ENCODE measurements at places on chromosomes 11 and 22.

GRCh38 chr11:117559698-117560097 is 232.0 kb downstream of the CEP164 start:
- no peak for DNase-seq

DNA sequence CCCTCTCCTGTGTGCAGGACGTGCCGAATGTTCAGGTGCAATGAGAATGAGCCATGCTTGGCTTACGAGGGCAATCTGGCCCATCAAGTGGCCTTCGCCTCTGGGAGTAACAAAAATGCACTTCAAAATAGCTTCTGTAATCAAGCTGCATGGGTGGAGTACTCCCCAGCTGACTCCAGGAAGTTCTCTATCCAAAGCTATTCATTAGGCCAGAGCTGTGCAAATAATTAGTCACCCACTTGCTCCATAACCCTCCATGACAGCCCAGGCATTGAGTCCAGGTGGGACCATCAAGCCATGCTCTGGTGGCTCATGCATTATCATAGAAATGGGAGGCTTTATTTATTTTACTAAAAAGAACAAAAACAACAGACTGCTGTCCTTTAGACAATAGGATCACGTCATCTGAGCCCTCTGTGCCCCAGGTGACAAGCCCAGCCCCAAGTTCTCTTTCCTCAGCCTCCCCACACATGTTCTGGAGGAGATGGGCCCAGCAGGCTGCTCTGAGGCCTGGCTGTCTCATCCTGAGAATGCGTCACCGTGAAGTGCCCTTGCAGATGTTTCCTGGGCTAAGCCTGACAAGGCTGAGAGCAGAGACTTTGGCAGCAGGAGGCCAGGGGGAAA is 244.7 kb downstream of the ETS1 start:
- DNase-seq, result peak; percentile 75

- DNase-seq, result no peak
Observed at GRCh38 chr11:21295508-21295907, 626.1 kb downstream of the NELL1 start.

DNA sequence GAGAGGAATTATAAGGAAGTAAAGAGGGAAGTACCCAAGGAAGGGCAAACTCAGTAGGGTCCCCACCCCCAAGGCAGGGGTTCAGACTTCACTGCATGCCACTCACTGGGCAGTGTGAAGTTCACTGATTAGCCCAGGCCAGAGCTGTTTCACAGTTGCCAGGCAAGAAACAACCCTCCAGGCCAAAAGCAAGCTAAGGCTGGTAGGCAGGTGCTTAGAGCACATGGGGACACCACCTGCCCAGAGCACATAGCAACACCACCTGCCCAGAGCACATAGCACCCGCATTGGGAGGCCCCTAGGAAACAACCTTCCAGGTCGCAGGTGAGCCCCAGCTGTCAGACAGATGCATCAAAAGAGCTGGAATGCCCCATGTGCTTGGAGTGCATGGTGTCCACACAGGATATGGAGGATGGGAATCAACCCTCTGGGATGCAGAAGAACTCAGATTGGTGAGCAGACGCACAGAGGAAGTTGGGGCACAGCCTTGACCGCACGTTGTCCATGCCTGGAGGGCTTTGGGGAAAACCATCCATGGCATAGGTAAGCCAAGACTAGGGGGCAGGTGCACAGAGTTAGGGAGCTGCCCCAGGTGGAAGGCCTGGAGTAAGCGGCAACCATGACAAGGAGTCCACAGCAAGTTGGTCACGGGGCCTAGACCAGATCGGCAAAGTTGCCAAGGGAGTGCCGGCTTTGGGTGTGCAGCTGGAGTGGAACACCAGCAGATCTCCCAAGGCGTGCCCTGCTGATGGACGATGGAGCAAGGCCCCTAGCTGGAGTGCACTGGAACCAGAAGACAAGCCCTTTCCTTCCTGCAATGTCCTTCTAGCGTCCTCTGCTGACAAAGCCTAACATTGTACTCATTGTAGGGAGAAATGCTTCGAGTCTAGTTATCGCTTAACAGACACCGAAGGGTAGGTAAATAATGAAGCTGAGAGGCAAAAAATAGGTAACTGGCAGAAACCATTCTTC is 7.8 kb upstream of the TMEM216 start:
- DNase-seq, result no peak

DNA sequence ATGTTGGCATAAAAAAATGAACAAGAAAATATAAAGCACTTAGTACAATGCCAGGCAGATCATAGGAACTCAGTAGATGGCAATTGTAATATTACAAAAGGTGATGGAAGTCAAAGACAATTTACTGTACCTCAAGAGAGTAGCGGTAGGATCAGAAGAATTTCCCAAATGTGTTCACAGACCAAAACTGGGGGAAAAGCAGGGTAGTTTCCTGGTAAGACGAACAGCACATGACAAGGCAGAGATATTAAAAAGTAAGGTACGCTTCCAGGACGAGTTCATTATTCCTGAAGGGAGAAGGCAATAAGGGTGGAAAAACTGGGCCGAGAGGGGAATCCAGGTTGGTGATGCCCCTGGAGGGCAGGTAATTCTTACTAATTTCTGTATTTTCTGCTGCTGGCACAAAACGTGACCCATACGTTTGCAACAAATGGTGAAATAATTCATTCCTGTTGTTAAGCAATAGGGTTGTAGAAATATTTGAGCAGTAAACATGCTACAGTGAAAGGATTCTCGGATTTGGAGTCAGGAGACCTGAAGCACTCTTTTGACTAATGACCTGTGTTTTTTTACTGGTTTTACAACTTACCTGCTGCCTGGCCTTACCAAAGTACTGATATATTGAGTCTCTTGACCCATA is 786 bp upstream of the ANKRD42 start:
- peak; percentile 26 for DNase-seq

GRCh38 chr22:44577391-44578109 is 79.5 kb upstream of the RTL6 start:
- no peak for DNase-seq

DNA sequence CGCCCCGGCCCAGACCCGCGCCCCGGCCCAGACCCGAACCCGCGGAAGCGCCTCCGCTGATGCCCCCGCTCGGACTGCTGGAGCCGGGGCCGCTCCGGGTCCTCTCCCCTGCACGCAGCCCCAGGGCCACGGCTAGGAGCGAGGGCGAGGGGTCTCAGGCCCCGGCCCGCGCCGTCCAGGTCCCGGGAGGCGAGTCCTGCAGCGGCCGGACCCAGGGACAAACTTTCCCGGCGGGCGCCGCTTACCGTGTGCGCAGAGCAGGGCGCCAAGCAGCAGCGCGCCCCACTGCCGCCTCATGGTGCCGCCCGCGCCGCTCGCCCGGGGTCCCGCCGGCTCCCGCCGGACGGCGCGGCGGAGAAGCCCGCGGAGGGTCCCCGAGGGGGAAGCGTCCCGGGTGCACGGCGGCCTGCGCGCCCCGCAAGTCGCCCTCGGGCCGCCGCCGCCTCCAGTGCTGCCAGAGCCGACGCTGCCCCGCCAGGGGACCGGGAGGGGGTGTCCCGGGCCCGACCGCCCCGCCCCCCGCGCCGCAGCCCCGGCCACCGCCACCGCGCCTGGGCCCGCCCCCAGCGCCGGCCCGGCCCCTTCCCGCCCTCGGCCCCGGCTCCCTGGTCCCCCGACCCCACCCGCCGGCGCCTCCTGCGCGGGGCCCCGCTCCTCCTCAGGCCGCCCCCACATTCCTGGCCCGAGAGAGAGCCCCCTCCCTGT is at the start of gene LRP4:
Gene LRP4 (minus strand): TSS at position 468 of the 705 bp plus-strand sequence. CDS start 171 bp downstream, at position 297.
- DNase-seq, result peak; percentile 35

DNA sequence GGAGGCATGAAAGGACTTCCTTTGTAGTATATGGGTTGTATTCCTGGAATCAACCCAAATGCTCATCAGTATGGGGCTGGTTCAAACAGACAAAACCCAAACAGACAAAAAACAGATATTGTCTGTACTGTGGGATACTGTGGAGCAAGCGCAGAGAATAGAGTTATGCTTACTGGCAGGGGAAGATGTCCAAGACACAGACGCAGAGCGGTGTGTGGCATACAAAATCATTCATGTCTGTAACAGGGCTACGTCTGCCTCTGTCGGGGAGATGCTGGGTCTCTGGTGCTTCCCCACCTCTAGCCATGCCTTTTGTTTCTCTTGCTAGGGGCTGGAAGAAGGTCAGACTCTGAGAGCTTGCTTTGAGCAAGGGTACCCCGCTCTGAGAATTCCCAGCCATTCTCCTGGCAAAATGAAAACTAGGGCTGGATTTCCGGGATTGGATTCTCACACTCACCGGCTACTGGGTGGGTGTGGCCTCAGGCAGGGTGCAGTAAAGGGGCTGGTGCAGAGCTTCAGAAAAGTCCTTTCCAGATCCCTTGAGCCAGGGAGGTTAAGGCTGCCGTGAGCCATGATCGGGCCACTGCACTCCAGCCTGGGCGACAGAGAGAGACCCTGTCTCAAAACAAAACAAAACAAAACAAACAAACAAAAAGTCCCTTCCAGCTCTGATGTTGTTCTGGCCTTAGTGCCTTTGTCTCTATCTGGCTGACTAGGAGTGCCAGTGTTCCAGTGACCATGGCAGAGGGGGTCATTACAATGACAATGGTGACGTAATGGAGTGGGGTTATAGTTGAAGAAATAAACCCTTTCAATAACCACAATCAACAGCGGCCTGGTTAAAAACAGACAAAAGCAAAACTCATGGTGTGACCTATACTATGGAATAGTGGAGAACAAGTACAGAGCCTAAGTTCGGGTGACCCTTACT is 2.9 kb upstream of the ABCC8 start:
- no peak for DNase-seq

- DNase-seq, result no peak
Observed at GRCh38 chr11:36192425-36193289, 96.6 kb downstream of the COMMD9 start.

- DNase-seq, result no peak
Observed at GRCh38 chr11:44939673-44940395, 10.8 kb downstream of the TP53I11 start.

DNA sequence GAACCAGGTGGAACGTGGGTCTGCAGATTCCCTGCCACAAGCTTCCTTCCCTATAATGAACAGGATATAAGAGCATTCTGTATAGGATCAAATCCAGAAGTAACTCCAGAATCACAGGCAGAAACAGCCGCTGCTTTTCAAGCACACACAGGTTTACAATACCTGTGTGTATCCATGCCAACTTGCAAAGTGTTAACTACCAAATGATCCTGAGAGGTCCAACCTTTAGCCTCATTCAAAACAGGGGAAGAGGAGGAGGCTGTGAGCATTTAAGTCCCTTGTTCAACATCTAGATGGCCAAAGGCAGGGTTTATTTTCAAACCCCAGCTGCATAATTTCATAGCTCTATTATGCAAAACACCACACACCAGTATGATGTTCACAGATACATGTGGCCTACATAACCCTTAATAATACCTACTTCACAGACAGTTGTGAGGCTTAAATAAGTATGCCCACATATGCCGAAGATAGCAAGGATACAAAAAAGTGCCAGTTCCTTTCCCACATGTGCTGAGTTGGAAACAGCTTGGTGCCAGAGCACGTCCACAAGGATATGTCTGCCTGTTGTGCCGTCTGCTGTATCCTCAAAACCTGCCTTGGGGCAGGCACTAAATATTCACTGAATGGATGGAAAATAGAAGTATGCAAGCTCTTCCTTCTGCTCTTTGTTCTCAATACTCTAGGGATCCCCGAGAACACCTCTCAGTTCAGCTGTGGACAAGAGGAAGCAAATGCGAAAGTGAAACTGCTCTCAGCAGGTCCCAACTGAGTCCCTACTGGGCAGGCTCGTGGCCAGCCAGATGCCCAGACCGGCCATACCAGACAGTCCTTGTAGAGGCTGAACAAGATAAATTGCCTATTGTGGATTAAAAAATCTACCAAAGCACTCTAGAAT is 66.8 kb downstream of the LARGE1 start:
- DNase-seq, result peak; percentile 23
